Naive thymus-derived CD8-positive, alpha-beta T cell (primary cell): ENCODE measurements at places on chromosomes 16 and 17.

- no peak for DNase-seq
Measured at GRCh38 chr17:47982091-47982617, 11.2 kb downstream of the CDK5RAP3 start.

GRCh38 chr17:63418540-63418939, 27.6 kb downstream of the CYB561 start:
- DNase-seq: no peak

DNA sequence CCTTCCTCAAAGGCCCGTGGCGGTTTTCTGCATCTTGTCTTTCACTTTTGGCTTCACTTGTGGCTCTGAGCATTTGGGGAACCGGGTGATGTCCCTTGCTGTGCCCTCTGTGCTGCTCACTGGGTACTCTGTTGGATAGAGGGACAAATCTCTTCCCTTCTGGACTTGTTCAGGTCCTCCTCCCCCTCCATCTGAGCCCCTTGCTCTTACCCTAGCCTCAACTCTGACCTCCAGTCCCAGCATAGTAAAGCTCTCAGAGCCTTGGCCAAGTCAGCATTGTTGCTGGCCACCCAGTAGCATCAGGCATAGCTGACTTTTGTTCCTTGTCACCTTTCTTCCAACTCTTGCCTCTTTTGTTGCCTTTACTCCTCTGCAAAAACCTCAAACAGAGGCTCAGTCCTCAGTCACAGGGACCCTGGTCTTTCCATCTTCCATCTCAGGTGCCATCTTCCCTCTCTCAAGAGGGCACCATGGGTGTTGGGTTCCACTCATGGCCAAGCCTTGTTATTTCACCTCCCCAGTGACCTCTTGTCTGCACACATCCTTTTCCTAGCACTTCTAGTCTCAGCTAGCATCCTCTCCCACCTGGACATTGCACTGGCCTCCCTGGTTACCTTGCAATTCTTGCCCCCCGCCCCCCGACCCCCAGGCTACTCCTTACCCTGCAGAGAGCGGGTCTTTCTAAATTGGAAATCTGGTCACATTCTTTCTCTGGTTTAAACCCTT, 393 bp upstream of the PSMB10 start:
- DNase-seq: peak; percentile 71

DNA sequence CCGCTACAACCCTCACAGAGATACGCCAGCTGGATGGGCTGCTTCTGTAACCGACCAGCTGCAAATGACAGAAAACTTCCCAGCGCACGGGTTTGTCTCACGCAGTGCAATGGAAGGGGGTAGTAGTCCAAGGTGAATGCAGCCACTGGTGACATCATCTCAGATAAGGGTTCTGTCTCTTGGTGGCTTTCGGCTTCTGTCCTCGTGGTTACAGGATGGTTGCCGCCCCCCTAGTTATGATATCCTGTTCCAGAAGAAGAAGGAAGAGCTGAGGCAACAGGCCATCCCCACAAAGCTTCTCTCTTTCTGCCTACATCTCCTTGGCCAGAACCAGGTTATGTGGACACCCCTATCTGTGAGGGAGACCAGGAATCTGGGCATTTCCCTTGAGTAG, 40.3 kb upstream of the BAHCC1 start:
- no peak for DNase-seq

DNA sequence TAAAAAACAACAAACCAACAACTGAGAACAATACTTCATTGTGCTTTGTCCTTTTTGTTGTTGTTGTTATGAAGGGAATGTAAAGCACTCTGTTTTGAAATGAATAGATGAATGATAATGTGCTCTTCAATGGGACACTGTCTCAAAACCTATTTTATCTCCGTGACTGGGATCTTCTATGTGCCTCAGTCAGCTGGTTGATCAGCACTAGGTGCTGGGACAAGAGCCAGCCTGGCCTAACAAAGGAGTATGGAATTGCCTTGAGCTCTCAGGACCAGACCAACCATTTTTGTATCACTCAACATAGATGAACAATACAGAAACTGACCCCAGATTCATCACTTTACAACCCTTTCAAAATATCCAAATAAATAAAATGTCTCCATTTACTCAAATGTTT, 440.2 kb downstream of the KCNJ2 start:
- DNase-seq: no peak

GRCh38 chr17:2856727-2857126, 60.5 kb downstream of the RAP1GAP2 start:
- no peak for DNase-seq

- DNase-seq: no peak
Measured at GRCh38 chr17:73308017-73308823, 3.6 kb downstream of the CDC42EP4 start.

DNA sequence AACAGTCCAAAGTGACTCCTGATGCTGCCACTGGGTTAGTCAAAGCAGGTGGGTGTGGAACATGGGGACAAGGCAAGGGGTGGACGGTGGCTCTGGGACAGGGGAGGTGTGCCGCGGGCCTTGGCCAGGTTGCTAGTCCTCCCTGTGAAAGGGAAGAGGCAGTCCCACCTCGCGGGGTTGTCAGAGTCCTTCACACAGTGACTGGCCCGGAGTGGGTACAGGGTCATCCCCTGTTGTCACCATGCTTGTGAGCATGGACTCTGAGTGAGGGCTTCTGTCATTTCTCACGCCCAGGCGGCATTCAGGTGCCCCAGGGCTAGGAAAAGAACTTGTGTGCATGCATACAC, 3.1 kb upstream of the ZNF469 start:
- DNase-seq: no peak

DNA sequence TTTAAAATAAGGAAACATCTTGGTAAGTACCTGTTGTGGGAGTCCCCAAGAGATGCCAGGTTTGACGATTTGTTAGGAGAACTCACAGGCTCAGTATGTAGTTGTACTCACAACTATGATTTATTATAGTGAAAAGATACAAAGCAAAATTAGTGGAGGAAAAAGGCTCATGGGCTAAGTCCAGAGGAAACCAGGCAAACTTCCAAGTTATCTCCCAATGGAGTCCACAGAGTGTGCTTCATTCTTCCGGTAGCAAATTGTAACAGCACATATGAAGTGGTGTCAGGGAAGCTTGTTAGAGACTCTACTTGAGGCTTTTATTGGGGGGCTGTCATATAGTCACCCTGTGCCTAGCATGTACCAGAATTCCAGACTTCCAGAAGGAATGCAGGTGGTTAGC, 2.3 kb downstream of the DDX19A start:
- DNase-seq: no peak

DNA sequence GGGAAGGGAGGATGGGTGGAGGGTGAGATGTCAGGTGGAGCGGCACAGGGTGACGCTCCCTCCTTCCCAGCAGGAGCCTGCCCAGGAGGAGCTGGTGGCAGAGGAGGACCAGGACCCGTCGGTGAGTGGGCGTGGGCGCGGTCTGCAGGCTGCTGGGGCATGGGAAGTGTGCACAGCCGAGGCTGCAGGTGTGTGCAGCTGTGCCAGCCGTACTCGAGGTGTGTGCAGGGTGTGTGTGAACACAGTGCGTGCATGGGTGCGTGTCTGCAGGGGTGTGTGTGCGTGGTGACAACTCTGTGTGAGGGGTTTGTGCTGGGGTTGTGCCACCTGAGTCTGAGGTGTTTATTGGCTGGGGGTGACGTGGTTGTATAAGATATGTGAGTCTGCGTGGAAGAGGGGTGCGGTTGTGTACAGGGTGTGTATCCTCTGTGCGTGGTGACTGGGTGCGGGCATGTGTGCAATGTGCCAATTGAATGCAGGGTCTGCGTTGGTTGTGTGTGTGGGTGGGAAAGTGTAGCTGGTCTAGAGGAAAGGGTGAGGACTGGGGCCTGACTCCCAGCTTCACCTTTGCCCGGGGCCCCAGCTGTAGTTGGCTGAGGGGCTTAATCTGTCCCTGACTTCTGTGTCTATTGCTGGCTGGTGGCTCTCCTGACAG, 670 bp downstream of the TNFSF12 start:
- peak; percentile 26 for DNase-seq

- DNase-seq: peak; percentile 54
Measured at GRCh38 chr17:77323413-77324171, 182.8 kb downstream of the SEC14L1 start.

DNA sequence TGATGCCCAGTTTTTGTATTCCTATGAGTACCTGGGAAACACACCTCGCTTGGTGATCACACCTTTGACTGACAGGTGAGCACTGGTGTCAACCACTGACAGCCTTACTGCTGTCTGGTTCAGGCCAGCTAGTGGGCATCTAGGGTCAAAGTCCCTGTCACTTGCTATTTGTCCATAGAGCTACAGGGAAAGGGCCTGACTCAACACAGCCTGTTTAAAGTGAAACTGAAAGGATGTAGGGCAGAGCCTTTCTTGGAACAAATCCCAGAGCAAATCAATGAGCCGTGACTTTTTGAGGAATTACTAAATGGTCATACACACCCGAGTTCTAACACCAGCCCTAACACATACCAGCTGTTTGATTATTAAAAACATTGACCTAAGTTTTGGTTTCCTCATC, 106.8 kb downstream of the DNAH9 start:
- DNase-seq: no peak

GRCh38 chr17:80762076-80762475, 217.4 kb downstream of the RPTOR start:
- DNase-seq: no peak

DNA sequence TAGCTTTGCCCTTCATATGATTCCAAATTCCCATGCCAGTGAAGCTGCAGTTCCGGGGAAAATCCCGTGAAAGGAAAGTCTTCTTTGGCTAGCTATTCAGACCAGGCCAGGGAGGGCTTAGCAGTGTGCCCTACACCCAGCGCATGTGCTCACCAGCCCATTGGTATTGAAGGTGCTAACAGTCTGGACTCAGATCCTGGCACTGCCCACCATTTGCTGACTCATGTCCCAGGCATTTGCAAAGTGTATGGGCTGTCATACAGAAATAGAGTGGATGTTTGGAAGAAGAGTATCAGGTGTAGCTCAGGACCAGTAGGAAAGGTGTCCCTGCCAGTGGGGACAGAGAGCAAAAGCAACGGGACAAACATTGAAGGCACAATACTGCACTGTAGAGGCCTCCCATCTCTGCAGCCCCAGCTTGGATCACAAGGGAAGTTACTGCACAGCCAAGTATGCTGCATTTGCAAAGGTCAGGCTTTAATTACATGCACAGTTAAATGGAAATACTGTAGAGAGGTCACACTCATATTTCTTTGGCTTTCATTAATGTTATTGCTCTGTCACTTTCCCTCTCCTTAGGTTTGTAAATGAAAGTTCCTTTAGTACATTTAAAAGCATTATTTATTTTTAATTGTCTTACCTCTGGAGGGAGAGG, 220.0 kb downstream of the IRX3 start:
- no peak for DNase-seq

GRCh38 chr17:64627797-64628196, 34.3 kb downstream of the SMURF2 start:
- no peak for DNase-seq

- no peak for DNase-seq
Measured at GRCh38 chr16:65323655-65324237, 201.9 kb upstream of the CDH11 start.

DNA sequence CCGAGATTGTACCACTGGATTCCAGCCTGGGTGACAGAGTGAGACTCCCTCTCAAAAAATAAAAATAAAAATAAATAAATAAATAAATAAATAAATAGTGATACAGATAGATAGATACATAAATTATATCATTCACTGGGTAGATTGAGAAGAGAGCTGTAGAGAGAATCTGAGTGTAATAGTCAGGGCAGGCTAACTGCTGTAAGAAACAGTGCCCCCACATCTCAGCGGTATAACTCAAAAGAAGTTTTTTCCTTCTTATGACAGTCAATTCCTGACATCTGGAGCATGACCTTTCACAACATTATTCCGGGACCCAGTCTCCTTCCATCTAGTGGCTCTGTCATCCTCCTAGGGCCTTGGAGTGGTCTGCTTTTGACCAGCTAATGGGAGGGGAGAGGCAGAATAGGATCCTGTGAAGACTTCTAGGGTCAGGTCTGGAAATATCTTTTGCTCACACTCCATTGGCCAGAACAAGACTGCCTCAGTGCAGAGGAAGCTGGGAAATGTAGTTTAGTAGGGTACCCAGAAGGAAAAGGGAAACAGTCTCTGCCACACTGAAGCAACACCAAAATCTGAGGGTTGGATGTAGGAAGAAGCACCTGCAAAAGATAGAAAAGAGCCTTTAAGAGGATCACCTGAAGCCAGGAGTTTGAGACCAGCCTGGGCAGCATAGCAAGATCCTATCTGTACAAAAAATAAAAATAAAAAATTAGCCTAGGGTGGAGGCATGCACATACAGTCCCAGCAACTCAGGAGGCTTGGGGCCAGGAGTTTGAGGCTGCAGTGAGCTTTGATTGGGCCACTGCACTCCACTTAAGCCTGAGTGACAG, 3.0 kb upstream of the QPRT start:
- DNase-seq: no peak

- DNase-seq: peak; percentile 75
Measured at GRCh38 chr17:61410141-61411010, 10.7 kb downstream of the TBX2 start.

- DNase-seq: no peak
Measured at GRCh38 chr16:86110134-86110533, 211.2 kb downstream of the IRF8 start.

GRCh38 chr17:72046643-72047612, 73.9 kb upstream of the SOX9 start:
- no peak for DNase-seq

DNA sequence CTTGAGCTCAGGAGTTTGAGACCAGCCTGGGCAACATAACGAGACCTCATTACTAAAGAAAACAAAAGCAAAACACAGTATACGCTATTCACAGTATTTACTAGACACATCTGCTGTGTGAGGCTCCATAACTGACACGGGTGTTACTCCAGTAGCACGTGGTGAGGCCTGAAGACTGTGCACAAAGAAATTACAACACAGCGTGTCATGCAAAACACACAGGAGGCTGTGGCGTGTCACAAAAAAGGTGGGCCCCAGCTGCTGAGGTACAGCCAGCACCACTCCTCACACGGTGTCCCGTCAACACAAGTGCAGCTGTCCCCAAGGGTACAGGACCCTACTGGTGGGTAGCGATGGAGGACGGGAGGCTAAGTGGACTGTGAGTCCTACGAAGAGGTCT, 2.7 kb downstream of the CYBC1 start:
- DNase-seq: no peak

GRCh38 chr17:77223642-77224420, 83.1 kb downstream of the SEC14L1 start:
- DNase-seq: no peak

- DNase-seq: no peak
Measured at GRCh38 chr16:57884655-57885133, 82.4 kb upstream of the KIFC3 start.

DNA sequence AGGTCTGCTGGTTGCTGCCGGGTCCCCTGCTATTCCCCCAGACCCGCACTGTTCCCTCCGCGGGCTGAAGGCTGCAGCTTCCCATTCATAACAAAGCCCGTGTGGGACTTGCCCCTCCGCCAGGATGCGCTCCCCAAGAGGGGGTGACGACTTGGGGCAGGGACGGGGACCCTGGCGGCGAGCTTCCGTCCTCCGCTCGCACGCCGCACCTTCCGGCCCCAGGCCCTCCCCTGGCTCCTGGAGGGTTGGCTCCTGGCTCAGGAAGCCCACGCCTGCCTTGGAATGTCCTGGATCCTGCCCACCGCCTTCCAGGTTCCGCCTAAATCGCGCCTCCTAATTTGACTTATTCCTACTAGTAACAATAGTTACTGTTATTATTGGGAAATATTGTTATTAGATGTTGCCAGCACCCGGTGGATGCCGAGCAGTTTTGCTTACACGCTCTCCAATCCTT, 1.1 kb upstream of the TFAP4 start:
- peak; percentile 78 for DNase-seq

- no peak for DNase-seq
Measured at GRCh38 chr16:57623251-57624043, 5.0 kb upstream of the ADGRG1 start.
